ENCODE measurements at places on chromosomes 11 and 22.

- DNase-seq = no peak
These were observed 5.4 kb downstream of the FJX1 start for GRCh38 chr11:35623621-35624168.

DNA sequence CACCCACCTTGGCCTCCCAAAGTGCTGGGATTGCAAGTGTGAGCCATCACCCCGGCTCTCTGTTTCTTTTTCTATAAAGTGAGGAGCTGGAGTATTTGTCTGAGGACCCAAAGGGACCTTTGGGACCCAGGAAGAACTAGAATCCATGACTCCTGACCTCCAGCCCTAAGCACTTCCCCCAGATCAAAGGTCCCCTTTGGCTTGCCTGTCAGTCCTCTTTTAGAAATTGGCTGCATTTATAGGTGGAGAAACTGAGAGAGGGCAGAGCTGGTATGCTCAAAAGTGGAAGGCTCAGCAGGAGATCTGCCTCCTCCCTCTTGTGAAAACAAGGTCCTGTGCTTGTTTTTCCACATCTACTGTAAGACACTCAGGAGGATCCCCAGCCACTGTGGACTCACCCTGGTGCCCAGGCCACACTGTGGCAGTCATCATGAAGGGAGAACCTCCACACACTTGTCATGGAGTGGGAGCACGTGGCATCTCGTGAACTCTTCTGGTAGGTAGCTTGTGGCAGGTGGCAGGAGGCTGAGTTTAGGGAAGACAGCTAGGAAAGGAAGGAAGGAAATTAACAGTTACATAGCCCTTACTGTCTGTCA is 12.4 kb upstream of the PLEKHA7 start:
- no peak for DNase-seq

DNA sequence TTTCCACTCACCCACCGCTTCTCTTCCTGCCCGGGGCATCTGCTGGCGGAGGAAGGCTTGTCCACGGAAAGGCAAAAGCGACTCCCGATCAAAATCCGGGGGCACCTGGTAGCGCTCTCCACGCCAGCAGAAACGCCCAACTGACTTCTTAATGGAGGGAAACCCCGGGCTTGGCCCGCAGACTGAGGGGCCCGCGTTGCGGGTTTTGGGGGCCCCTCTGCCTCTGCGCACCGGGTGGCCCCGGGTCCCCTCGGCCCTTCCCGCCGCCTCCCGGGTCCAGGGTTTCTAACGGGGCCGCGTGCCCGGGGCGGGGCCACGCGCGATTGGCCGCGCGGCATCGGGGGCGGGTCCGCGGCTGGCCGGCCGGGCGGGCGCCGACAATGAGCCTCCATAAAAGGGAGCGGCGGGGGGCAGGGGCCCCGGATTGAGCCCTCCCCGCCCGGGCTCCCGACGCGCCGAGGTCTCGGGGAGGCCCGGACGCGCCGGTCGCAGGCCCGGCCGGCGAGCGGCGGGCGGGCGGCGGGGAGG is at the start of gene SPINDOC:
Gene SPINDOC, plus strand, starts transcription at position 422 of the 528 bp plus-strand sequence. CDS start 231 bp downstream, outside the sequence.
- DNase-seq = peak; percentile 53

DNA sequence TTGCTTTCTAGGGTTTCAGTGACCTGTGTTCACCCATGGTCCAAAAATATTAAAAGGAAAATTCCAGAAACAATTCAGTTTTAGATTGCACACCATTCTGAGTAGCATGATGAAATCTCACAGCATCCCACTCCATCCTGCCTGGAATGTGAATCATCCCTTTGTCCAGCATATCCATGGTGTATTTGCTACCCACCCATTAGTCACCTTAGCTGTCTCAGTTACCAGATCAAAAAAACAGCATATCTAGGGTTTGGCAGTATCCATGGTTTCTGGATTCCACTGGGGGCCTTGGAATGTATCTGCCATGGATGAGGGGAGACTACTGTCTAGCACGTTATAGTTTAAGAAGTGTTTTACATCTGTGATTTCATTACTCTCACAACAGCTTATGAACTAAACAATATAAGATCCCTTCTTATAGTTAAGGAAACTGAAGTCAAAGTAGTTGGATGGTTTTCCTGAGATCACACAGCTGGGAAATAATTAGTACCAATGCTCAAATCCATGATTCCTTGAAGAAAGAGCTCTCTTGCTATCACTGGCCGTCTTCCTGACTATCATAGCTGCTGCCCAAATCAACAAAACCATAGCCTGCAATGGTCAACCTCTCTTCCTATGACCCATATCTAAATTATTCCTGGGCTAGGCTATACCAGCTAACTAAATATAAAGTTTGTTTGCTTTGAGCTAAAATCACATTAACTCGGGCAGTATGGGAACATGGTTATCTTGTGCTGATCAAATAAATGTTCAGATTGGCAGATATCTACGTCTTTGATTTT is 122.6 kb downstream of the MICAL2 start:
- DNase-seq = no peak

- no peak for DNase-seq
These were observed 22.4 kb downstream of the PANX1 start for GRCh38 chr11:94150704-94151685.

GRCh38 chr22:44879301-44879680 is 126.9 kb downstream of the ARHGAP8 start:
- DNase-seq = no peak

- DNase-seq = no peak
These were observed 456.5 kb upstream of the ANO5 start for GRCh38 chr11:21736404-21736803.

- no peak for DNase-seq
These were observed 12.7 kb downstream of the CD6 start for GRCh38 chr11:60984149-60984548.

- DNase-seq = no peak
These were observed 72.3 kb upstream of the SYN3 start for GRCh38 chr22:33130473-33130872.

DNA sequence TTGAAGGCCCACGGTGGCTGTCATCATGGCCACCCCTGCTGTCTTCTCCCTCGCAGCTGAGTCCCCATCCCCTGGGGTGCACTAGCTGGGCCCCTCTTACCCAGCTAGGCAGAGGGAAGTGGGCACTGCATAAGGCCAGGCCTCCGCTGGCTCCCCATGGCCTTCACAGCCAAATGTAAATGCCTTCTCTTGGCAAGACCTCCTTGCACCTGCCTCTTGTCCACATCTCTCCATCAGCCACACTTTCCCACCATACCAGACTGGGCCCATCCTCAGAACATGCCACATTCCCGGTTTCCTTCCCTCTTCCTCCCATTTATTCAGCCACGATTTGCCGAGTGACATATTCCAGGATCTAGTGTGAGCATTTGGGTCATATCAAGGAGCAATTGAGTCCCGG is 49.7 kb downstream of the NECTIN1 start:
- no peak for DNase-seq

DNA sequence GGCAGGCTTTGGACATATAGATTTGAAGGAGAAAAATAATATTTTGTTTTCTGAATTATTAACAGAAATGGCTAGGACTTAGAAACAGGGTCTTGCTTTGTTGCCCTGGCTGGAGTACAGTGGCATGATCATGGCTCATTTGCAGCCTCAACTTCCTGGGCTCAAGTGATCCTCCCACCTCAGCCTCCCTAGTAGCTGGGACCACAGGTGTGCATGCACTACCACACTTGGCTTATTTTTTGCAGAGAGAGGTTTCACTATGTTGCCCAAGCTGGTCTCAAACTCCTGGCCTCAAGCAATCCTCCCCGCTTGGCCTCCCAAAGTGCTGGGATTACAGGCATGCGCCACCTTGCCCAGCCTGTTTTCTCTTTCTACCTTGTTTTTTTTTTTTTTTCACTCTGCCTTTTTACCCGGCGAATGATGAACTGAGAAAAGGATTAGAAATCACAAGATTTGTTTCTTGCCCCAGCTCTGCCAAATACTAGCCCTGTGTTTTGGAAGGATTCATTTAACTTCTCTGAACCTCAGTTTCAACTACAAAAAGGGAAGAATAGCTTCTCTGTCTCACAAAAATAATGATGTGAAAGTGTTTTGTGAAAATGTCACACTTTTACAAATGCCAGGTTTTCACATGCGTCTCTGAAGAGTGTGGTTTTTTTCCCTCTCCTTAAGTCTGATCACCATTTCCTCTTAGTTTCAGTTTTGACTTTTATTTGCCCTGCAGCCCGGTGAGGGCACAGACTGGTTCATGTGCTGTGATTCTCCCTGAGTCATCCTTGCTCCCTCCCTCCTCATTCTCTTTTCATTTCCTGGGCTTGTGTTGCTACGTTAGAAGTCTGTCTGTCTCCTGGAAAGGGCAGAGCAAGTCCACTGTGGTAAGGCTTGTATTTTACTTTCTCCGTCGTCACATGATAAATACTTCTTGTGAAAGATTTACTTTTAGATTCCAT is 67.7 kb downstream of the BCL2L13 start:
- peak; percentile 26 for DNase-seq

DNA sequence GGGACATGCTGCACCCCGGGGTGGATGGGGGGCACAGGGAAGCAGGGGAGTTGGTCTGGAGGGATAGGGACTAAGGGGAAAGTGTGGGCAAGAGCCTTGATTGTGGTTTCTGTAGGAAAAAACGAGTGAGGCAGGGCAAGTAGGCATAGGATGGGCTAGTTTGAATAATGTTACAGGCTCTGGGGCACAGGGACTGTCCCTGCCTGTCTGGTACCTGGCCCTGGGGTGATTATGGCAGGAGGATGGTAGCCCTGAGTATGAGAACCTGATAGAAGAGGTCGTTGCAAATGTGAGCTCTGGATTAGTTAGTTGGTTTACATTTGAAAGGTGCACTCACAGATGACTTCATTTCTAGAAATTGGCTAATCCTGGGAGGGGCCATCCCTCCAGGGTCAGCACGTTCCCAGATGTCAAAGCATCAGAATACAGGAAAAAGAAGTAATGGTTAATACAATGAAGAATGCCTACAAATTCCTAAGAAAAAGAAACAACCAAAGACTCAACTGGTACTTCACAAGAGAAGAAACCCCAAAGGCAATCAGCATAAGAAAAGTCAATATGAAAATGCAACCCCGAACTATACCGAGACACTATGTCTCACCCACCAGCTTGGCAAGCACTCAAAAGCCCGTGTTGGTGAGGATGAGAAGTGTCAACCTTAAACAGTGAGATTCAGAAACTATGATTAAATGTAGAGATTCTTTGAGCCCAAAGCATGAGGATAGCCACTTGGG is 11.3 kb upstream of the SMIM38 start:
- DNase-seq = no peak

GRCh38 chr11:68935516-68936357 is 32.0 kb downstream of the IGHMBP2 start:
- no peak for DNase-seq

DNA sequence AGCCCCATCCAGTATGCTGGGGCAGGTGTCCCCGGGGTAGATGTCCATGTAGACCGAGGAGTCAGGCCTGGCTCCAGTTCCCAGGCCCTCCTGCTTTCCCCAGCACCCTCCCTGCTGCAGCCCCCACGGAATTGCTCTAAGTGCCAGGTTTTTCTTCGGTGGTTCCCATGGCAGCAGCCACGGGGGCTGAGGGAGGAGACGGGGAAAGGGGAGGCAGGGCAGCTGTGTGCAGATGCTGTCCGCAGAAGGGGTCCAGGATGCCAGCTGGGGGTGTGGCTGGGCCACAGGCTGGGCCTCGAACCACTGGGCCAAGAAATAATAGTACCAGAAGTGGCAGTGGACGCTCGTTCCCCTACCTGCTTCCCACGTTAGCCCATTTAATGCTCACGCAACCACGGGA is 25.0 kb downstream of the SHISAL1 start:
- DNase-seq = no peak

- DNase-seq = no peak
These were observed 205.0 kb upstream of the RAG2 start for GRCh38 chr11:36803084-36803483.

- no peak for DNase-seq
These were observed 57.5 kb downstream of the TIMP3 start for GRCh38 chr22:32858957-32859356.

GRCh38 chr11:103737037-103737622 is 299.3 kb upstream of the DDI1 start:
- no peak for DNase-seq

GRCh38 chr22:21754523-21754922 is 18.9 kb upstream of the YPEL1 start:
- DNase-seq = no peak

DNA sequence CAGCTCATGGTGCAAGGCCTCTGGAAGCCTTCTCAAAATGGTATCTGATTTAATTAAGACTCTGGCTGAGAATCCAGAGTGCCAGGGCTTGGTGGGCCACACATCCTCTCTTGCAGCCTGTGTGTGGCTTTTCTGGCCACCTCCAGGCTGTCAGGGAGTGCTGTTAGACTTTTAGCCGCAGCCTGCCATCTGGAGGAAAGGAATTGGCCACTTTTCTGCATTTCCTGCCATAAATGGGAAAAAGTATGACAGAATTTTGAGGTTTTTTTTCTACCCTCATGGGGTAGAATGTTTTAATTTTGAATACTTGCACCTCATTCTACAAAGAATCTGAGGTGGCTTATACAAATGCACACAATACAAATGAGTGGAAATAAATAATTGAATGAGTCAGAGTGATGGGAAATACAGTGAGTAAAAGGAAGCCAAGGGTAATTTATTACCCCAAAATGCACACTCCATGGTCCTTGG is 218.4 kb downstream of the ADAMTS15 start:
- no peak for DNase-seq

DNA sequence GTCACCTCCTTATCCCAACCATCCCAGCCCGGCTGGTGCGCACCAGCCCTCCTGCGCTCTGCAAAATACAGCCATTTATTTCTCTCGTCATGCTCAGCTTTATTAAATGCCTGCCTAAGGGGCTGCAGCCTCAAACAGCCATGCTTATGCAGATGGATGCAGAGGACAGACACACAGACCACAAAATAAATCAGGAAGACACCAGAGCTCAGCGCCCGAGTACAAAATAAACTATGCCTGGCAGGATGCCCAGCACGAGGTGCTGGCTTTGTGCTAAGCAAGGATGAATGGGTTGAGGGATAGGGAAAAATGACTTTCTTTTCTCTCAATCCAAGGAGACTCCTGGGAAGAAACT is 70.5 kb downstream of the RPUSD4 start:
- DNase-seq = no peak

Measured in activated CD4-positive, alpha-beta T cell treated with anti-CD3 and anti-CD28 coated beads for 4 hours (primary cell).